ENCODE measurements at places on chromosomes 1 and 21.

DNA sequence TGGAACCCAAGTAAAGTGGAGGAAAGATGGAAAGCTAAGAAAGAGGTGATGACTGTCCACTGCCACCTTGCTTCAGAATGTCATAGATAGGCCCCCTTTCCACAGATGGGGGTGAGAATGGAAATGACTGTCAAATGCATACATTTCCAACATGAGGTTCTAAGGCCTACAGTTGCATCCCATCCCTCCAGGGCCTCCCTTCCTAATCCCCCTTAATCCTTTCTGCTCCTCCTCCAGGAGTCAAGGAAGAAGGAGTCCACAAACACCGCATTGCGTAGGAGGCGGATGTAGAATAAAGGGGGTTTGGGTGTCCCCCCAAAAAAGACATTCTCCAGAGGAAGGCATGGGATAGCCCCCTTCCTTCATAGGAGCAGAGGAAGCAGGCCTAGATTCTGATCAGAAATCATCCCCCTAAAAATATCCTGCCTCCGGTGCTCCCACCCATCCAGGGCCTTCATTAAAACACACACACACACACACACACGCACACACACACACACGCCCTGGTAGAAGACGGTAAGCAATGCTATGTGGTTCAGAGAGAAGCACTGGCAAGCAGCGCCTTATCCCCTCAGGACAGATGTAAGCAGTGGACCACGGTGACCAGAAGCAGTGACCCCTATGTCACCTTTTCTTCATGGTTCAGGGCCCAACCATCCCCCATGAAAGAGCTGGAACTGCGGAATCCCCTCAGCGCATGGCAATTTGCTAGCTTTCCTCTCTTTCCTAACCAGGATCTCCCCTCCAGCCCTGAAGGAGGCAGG lies 2.0 kb downstream of the SV2A start:
- no peak for DNase-seq

DNA sequence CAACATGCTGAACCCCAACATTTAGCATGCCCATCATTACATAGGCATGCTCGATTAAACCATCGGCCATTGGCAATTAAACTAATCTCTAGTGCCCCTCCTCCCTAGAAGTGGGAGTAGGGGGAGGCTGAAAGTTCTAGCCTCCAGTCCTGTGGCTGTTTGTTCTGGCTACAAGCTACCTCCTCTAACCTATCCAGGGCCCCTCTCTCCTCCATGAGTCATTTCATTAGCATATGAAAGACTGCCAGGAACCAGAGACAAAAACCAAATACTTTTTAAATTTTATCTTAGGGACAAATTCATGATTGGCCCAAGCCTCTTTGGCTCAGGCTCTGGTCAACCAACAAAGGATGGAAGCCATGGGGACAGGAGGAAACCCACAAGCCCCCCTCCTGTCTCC lies 231.1 kb downstream of the CACNA1E start:
- no peak for DNase-seq

- peak; percentile 82 for DNase-seq
Observed at GRCh38 chr1:117367046-117368025, at the start of gene MAN1A2. Gene MAN1A2, plus strand, starts transcription at chr1:117367449. Its CDS starts 735 bp downstream, at chr1:117368184.

DNA sequence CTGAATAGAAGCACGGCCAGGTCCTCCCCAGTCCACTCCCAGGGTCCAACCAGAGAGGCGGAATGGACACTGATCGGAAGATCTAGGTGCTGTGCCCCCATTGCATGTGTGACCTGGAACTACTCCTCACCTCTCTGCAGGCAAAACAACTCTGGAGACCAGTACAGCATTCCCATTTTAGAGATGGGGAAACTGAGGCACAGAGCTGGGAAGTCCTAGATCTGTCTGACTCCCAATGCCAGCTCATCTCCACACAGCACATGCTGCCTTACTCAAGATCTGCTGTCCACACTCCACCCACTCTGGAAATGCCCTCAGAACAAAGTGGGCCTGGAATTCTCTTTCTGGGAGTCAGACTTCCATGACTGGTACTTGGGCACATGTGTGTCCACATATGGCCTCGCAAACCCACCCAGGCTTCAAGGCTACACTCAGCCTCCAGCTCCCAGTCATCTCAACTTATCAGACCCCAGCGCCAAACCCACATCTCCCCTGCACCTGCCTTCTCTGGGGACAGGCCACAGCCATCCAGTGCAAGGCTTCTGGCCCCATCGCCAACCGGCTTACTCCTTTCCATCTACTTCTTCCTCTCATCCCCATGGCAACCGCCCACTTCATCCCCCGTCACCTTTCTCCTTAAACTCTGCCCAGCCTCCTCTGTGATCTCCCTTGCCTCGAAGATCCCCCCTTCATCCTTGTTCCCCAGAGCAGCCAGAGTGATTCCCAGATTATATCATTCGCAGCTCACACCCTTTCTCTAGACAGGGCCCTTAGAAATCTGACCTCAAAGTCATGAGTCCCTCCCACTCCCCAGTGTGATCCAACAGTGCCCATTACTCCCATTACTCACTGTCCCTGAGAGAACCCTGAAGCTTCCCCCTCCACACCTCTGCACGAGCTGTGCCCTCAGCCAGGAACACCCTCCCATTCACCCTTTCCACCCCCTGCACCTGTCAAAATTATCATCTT lies 2.7 kb downstream of the COL8A2 start:
- no peak for DNase-seq

GRCh38 chr1:231317306-231318014 lies 20.2 kb downstream of the EXOC8 start:
- DNase-seq, result no peak

- DNase-seq, result no peak
Observed at GRCh38 chr1:15427280-15427666, 11.0 kb upstream of the CTRC start.

- DNase-seq, result no peak
Observed at GRCh38 chr1:104648269-104648691, 898.6 kb downstream of the AMY1C start.

DNA sequence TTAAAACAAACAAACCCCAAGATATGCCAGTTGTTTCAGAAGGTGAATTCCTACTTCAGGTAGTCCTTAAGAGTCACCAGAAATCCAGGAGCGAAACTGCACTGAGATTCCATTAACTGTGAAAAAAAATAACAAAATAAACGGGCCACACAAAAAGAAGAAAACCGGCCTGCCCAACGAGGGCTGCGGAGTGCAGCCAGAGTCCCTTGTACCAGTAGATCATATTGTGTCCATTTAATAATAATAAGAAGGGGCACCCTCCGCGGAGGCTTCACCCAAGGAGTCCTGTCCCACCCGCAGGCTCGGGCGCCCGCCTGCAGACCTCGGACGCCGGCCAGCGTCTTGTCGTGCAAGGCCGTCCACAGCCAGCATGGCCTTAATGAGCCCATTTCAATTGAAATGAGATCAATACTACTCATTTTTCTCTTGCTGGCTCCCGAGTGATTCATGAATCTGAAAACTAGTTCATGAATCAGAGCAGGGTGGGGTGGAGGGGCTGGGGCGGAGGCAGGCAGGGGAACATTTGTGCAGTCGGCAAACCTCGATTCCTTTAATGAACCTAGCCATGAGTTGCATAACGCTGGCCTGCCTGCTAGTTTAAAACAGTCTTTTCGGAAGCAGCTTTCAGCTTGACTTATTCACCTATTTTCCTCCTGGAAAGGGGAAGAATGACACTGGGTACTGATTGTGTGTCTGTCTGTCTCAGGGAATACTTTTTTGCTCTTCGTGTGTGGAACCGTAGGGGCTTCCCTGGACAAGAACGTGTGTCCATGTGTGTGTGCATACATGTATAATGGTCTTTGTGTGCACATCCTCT lies 113.1 kb upstream of the IRF2BP2 start:
- peak; percentile 92 for DNase-seq

GRCh38 chr1:13707164-13707563 lies 7.2 kb downstream of the PRDM2 start:
- no peak for DNase-seq

DNA sequence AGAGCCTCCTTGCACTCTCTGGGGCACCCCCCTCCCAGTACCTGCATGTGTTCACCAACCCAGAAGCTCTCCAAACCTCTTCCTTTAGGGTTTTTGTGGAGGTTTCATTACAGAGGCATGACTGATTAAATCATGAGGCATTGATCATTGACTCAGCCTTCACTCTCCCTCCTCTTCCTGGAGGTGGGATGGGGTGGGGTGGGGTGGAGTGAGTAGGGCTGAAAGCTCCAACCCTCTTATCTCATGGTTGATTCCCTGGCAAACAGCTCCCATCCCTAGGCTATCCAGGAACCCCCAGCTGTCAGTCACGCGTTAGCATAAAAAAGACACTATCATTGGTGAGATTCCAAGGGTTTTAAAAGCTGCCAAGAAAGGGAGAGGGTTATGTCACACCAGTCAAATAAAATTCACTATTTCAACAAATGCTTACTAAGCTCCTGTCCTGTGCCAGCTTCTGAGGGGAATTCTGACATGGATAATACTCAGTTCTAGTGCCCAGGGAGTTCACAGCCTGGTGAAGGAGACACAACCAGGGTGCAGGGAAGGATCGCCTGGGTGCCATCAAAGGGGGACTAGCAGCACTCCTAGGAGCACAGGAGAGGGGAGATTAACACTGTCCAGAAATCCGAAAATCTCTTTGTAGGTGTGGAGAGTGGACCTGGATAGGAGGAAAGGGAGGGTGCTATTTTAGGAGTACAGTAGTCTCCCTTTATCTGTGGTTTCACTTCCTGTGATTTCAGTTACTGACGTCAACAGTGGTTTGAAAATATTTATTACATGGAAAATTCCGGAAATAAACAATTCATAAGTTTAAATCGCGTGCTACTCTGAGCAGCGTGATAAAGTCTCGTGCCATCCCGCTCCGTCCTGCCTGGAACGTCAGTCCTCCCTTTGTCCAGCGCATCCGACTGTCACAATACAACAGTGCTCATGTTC lies 6.8 kb upstream of the IL24 start:
- DNase-seq, result no peak

DNA sequence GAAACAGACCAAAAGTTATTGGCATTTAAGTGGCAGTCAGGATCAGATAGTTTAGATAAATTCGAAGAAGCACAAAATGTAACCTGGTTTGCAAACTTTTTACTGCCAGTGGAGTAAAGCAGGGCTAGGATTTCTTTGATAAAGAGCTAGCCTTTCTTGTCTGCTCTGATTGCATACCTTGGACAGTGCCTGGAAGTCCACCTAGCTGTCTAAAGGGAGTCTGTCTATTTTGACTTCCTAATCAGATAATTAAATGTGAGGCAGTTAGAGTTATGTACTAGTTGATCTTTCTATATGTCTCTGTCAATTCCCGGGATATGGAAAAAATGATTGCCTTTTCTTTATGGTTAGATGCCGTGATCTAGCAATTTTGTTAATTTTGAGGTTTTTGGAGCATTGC lies 4.1 kb downstream of the GPSM2 start:
- DNase-seq, result no peak

DNA sequence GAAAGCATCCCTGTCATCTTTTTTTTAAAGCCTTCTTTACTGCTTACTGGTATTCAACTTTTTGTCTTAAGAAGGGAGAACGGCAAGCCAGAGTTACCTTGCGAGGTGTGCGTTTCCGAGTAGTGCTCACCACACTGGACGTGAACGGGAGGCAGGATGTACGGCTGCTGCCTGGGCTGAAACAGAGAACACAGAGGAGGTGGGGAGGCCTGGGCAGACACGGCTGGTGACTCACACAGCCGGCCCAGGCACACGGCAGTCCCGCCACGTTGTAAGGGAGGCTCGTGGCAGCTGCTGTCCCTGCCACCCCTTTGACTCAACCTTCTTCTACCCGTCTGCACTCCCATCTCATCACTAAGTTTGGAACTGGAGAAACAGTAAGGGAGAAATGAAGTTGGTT lies 105.8 kb downstream of the SMYD2 start:
- DNase-seq, result peak; percentile 18

GRCh38 chr1:170672316-170672715 lies 8.4 kb downstream of the PRRX1 start:
- DNase-seq, result no peak

GRCh38 chr1:36339215-36339614 lies 15.8 kb upstream of the EVA1B start:
- no peak for DNase-seq

- DNase-seq, result no peak
Observed at GRCh38 chr1:169746550-169746949, 12.7 kb upstream of the SELE start.

DNA sequence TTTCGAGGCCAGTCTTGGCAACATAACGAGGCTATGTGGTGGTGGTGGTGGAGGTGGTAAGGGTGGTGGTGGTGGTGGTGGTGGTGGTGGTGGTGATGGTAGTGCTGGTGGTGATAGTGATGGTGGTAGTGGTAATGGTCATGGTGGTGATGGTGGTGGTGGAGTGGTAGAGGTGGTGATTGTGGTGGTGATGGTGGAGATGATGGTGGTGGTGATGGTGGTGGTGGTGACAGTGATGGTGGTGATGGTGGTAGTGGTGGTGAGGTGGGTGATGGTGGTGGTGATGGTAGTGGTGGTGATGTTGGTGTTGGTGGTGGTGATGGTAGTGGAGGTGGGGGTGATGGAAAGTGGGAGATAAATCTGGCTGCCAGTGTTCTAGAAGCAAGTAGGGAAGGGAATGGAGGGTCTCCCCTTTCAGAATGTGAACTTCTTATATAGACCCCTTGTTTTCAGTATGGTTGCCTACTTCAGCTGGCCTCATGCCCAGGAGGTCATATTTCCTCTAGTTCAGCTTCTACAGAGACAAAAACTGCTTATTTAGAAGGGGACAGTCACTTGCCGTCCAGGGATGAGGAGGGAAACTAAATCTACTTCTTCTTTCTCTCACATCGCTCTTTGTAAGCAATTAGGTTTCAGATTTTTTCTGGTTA lies 27.5 kb downstream of the SH3BGR start:
- no peak for DNase-seq

DNA sequence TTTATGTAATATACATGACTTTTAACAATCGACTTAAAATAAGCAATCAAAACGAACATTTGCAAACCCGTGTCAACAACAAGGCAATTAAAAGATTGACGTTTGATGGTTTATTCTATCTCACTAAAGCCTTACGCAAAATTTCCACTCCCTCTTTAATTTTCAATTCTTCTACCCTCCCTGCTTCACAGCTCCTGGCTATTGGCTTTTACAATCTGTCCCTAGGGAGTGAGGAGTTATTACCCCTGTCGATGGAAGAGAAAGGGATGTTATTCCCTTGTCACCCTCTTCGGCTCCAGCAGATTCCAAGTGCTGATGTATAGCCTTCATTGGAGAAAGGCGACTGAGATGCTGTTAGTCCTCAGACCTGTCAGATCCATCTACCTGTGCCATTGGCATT lies 161.3 kb downstream of the ZNF281 start:
- DNase-seq, result no peak

DNA sequence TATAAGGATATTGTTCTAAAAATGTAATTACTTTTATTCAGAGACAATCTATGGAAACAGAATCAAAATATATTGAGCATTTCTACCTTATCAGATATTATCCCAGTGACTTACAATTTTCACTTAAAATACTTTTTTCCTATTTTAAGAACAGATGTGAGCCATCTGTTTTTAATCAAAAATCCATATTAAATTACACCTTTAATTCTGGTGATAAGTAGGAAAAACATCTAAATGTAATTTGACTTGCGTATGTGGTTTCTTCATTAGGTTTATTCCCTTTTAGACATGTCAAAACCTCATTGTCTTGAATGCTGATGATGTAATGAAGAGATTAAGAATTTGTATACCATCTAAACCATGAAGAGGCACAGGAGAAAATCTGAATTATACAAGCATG lies 1118.8 kb upstream of the TMPRSS15 start:
- DNase-seq, result no peak

GRCh38 chr1:15118579-15118978 lies 35.0 kb upstream of the TMEM51 start:
- DNase-seq, result no peak

- no peak for DNase-seq
Observed at GRCh38 chr1:63612971-63613370, 19.8 kb downstream of the PGM1 start.
